ENCODE measurements at places on chromosomes 2 and 18.

- no peak for DNase-seq
Measured at GRCh38 chr18:48941672-48942071, 9.1 kb downstream of the SMAD7 start.

DNA sequence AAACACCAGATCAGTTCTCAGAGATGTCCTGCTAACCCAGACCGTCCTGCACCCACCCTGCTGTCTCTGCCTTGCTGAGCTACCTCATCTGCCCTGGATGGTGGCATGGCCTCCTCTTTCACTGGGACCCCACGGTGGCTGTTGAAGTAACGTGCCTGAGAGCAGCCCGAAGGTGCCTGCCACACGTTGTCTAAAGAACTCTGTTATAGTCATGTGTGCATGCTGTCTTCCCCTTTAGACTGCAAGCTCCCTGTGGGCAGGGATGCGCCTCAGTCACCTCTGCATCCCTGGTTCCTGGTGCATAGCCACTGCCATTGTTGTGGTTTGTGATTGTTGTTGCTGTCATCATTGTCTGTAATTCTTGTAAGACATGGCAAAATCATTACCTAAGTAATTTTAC lies 235.9 kb downstream of the EIPR1 start:
- no peak for DNase-seq

DNA sequence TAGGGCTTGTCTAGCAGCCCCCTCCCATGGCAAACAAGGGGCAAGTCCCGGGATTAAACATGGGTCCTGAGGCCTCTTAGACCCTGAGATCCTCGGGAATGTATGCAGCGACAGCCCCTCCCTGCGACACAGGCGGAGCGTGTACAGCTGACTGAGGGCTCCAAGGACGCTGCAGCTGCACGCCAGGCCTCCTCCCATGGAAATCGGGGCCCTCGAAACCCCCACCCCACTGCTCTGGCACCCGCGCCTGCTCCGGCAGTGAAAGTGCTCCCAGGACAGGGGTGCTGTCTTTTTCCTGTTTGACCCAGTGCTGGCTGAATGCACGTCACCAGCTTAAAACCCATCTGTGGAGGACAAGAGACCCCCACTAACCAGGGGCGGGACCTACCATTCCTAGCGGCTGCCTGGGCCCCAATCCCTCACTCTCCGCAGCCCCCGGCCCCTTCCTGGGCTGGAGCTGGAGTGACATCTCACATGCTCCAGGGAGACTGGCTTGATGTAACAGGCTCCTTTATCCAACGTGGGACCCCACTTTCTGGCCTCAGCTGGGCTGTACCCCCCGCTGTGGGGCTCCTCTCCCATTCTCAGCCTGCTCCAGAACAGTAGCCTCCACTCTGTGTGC lies 247.7 kb downstream of the TWIST2 start:
- DNase-seq: no peak

- no peak for DNase-seq
Measured at GRCh38 chr2:176130957-176131847, 1.7 kb downstream of the HOXD8 start.

GRCh38 chr18:79590191-79591031 lies 89.2 kb upstream of the CTDP1 start:
- DNase-seq: no peak

DNA sequence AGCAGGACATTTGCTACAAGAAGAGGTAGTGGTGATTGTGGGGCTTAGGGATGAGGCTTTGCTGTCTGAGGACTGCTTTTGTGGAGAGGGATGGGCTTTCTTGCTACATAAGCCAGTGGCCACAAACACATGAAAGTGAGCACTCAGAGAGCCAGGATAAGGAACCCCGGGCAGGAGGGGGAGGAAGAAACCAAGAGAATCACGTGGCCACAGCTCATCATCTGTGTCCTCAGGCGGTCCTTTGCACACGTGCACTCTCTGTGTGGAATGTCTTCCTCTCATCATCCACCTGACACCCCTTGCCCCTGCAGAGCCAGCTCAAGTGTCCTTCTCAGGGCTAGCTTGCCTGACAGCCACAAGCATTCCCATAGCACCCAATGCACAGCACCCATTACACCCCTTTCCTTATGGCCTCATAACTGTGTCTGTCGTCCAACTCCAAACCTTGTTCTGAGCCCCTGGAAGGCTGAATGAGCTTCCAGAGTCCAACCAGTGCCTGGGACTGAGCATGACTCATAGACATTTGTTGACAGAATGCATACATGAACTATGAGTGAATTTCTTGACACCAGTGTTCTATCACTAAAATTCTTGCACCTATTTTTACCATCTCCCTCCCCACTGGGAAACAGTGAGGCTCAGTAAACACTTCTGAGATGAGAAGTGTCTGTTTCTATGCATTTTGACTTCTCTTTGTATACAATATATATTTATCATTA lies 398.3 kb downstream of the ALK start:
- no peak for DNase-seq

- DNase-seq: no peak
Measured at GRCh38 chr2:149906886-149907285, 319.3 kb upstream of the MMADHC start.

- DNase-seq: no peak
Measured at GRCh38 chr2:8529706-8530277, 152.1 kb upstream of the ID2 start.

- no peak for DNase-seq
Measured at GRCh38 chr18:10188971-10189810, 265.2 kb upstream of the APCDD1 start.

GRCh38 chr2:109646961-109647360 lies 32.8 kb downstream of the SOWAHC start:
- no peak for DNase-seq

GRCh38 chr2:74530239-74531187 lies 780 bp downstream of the HTRA2 start:
- no peak for DNase-seq

DNA sequence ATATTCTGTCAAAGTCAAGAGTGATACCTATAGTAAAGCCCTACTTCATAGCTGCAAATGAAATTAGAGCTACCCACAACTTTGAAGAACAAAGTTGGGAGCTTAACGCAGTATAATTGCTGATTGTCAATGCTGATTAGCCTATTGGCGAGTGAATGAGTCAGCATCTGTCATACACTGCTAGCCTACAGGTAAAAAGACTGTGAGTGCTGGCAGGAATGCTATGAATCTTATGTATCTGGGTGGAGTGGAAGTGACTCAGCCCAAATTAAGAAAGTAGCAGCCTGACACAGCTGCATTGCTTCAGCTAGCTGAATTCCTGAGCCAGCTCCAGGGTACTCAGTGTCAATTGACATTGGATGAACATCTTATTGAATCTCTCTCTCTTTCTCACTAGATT lies 179.4 kb upstream of the DCC start:
- DNase-seq: no peak

- DNase-seq: no peak
Measured at GRCh38 chr18:56112984-56113383, 525.0 kb upstream of the TCF4 start.

DNA sequence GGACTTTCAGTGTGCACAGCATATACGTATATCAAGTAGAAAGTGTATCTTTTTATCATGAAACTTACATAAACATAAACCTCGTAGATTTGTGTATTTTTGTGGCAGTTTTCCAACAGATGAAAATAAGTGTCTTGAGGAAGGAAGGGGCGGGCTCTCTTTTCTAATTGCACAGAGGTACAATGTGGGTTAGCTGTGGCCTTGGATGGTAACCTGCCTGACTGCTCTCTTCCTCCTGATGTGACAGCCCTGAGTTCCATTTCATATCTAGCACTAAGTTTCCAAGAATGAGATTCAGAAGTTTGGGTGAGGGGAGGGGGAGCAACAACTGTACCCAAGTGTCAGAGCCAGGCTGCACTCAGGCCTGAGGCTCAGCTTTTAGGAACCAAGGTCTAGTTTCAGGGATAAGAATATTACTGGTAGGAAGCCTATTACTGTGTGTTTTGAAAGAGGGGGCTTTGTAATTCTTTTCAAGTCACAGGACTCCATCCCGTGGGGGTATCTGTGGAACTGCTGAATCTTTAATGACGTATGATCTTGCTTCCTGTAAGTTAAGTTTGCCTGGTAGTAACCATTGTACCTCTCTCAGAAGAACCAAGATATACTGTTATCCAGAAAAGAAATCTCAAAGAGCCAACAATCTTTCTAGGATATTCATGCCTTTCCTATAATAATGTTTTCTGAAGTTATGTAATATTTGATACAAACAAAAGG lies 483.7 kb downstream of the PTPRM start:
- no peak for DNase-seq

DNA sequence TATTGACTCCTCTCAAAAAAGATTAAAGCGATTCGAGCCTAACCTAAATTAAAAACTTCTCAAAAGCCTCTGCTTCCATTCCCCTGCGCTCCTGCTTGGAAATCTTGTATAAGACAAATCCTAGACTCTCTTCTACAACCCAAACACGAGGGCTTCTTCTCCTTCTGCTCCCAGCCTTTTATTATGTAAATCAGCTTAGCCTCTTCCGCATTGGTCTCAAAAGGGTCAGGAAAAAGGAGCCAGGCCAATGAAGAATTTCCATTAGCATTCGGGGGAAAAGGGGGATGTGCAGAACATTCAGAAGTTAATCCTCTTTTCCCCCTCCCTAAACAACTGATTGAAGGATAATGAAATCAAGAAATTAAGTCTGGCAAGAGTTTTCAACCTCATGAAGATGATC lies 107.9 kb downstream of the FAM124B start:
- no peak for DNase-seq

DNA sequence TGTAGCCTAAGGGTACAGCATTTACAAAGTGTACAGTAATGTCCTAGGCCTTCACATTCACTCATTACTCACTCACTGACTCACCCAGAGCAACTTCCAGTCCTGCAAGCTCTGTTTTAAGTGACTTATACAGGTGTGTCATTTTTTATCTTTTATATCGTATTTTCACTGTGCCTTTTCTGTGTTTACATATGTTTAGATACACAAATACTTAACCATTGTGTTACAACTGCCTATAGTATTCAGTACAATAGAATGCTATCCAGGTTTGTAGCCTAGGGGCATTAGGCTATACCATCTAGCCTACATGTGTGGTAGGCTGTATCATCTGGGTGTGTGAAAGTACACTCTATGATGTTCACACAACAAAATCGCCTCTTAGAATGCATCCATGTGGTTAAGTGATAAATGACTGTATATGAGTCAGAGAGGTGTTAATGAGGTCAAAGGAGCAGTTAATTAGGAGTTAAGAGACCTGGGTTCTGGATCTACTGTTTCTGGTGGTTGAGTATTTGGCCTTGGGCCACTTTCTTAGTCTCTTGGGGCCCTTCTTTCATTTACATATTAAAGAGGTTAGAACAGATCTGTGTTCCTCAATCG lies 149.1 kb downstream of the GREB1L start:
- no peak for DNase-seq

GRCh38 chr2:24456599-24457556 lies 34.2 kb upstream of the NCOA1 start:
- DNase-seq: no peak

GRCh38 chr2:65319072-65319673 lies 91.5 kb downstream of the ACTR2 start:
- DNase-seq: no peak

DNA sequence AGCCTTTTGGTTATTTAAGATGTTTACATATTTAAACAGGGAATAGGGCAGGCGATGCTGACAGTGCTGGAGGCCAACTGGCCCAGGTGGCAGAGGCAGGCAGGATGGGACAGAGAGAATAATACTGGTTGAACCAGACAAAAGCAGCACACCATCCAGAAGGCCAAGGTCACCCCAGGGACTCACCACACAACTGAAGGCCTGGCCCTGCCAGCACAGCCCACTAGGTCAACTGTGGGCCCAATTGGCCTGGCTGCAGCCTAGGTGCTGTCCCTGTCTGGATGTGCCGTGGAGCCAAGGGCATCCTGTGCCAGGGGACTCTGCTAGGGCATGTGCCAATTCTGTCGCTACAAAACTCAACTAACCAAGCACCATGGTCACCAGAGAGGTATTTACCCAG lies 69.2 kb downstream of the RNF152 start:
- no peak for DNase-seq

DNA sequence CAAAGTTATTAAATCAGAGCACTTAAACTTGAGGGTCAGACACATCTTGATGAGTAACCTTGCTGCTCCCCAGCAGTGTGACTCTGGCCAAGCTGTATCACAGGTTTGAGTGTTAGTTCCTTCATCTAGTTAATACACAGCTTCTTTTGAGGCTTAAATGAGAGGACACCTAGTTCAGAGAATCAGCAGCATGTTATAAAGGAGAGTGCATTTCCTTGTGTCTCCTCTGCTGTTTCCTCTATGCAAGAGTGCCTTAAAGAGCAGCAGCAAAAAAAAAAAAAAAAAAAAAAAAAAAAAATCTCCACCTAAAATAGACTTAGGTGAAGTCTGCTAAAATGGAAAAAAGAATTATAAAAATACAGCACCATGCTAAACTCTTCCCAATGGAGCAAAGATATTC lies 261.9 kb downstream of the TCF4 start:
- no peak for DNase-seq

GRCh38 chr2:135047300-135047699 lies at the start of gene MAP3K19:
Gene MAP3K19, minus strand, starts transcription at chr2:135047447. Its CDS starts 22,800 bp downstream, at chr2:135024647.
- no peak for DNase-seq

GRCh38 chr2:159908623-159909022 lies 110.6 kb upstream of the CD302 start:
- no peak for DNase-seq

- no peak for DNase-seq
Measured at GRCh38 chr2:71513721-71514120, 60.4 kb downstream of the DYSF start.

- DNase-seq: no peak
Measured at GRCh38 chr2:6167592-6168138, 475.5 kb downstream of the SOX11 start.

DNA sequence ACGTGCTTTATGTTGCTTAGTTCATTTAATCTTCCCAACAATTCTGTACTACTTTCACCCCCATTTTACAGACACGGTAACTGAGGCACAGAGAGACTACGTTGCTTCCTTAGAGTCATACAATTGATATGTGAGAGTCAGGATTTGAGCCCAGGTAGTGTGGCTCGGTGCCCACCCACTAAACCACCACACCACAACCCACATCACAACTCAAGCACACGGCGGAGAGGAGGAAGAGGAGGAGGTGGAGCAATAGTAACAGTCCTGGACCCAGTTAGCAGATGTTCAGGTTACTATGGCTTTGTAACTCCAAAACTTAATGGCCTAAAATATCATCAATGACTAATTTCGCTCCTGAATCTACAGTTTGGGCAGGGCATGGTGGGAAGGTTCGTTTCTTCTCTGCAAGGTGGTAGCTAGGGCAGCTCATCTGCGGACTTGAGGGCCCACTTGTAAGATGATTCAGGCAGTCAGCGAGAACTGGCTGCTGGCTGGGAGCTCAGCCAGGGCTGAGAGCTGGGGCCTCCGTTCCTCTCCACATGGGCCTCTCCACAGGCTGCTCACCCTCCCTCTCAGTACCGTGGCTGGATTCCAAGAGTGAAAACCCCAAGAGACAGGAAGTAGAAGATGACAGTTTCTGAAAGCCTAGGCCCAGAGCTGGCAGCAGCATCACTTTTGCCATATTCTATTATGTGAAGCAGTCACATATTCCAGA lies 167.1 kb downstream of the ZFP36L2 start:
- no peak for DNase-seq

DNA sequence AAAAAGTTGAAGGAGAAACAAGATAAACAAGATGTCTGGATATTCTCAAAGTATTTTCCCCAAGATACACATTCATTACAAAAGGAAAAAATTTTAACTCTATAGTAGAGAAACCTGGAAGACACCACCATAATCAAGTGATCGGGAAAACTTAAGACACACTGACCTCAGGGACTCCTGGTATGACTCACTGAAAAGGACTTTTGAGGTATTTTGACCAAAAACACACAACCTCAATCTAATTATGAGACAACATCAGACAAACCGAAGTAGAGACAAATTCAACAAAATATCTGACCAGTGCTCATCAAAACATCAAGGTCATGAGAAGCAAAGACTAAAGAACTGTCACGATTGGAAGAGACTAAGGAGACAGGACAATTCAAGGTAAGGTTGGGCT lies 34.7 kb downstream of the LPIN2 start:
- DNase-seq: no peak
